ENCODE measurements at places on chromosomes 11 and 22.

- peak; percentile 60 for DNase-seq
Observed at GRCh38 chr11:119666463-119667131, 62.4 kb downstream of the NECTIN1 start.

GRCh38 chr11:69943506-69943905 is 124.3 kb upstream of the FGF3 start:
- no peak for DNase-seq

DNA sequence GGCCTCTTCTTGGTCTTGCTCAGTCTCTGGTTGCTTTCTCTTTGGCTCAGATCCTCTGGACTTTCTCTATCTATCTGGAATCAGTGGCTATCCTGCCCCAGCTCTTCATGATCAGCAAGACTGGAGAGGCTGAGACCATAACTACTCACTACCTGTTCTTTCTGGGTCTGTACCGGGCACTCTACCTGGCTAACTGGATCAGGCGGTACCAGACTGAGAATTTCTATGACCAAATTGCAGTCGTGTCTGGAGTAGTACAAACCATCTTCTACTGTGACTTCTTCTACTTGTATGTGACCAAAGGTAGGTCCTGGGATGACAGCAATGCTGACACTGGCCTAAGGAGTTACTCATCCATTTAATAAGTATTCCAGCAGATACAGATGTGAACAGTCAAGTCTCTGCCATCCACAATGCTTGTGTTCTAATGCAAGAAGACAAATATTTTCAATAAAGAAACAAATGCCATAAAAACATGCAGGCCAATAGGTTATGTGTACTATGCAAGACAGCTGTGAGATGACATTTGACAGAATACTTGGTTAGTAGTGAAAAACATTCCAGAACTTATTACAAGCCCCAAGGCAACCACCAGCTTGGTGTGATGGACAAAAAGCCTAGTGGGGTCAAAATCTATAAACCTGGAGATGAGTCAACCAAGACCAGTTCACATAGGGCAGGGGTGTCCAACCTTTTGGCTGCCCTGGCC is 13.4 kb downstream of the KDELR3 start:
- no peak for DNase-seq

DNA sequence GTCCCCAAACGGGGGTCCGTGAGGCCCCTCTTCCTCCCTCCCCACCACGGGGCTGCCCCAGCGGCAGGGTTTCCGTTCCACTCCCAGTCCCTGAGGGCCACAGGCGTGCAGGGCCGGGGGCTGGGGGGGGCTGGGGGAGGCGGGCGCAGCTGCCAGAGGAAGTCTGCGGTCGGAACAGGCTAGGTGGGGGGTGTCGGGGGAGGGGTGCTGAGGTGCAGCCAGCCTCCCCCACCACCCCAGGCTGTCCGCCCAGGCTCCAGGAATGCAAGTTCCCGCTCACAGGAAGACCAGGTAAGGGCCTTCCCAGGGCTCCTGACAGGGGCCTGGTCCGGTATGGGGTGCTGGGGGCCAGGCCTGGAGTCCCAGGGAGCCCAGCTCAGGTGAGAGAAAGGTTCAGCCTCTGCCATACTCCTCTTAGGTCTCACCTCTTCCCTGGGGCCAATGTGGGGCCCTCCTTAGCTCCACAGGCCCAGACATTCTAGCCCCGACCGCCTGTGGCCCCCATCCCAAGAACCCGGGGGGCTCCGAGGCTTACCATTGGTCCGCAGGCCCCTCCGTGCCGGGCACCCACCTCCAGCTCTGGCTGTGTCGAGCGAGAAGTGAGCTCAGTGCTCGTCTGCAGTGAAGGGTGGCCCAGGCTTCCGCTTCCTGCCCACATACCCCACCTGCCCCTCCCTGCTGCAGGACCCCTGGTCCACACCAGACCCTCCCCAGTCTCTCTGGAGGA is at the start of gene PTPRCAP:
Gene PTPRCAP (minus strand): TSS at position 601 of the 727 bp plus-strand sequence. CDS start 63 bp downstream, at position 538.
- DNase-seq, result no peak

GRCh38 chr11:133867456-133867855 is 22.1 kb upstream of the SPATA19 start:
- DNase-seq, result no peak

DNA sequence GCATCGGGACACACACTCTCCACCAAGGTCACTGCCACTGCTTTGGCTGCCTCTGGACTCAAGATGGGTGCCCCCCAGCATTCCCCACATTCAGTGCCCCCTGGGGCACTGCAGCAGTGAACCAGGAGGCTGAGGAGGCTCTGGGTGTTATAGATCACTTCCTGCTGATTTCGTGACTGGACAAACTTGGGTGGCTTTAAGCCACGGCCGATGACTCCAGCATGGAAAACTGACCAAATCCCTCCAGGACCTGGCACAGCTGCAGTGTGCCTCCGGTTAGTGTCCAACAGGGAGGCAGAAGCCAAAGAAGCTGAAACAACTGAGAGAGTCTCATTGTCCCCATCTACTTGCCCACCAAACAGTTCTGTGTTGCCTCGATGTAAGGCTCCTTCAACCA is 1.2 kb upstream of the GANAB start:
- DNase-seq, result no peak

GRCh38 chr11:12170984-12171383 is 60.6 kb downstream of the MICAL2 start:
- DNase-seq, result peak; percentile 95

DNA sequence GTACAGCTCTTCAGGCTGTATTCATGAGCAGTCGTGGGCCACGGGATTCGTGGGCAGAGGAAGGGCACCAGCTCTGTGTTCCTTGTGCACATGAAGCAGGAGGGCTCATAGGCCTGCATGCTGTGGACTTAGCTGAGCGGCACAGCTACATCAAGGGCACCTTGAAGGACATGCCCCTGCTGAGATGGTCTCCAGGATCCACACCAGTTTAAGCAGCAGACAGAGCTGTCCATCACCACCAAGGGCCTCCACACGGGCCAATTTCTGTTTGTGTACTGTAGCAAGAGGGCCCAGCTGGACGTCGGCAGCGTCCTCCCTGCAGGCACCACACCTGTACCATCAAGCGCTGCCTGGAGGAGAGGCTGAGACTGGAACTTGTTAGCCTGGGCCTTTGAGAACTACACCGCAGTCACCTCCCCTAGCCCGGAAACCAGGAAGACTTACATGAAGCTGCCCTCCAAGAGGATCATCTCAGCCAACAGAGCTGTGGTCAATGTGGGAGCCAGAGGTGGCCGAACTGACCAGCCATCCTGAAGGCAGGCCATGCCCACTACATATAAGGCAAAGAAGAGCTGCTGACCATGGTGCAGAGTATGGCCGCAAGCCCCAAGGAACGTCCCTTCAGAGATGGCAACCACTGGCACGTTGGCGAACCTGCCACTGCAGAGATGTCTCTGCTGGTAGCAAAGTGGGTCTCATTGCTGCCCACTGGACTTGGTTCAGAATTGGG is 32.7 kb upstream of the GNB1L start:
- DNase-seq, result no peak

- no peak for DNase-seq
Observed at GRCh38 chr22:23846081-23846469, 7.3 kb upstream of the DERL3 start.

GRCh38 chr22:49923445-49923844 is 5.0 kb downstream of the CRELD2 start:
- no peak for DNase-seq

GRCh38 chr11:17588721-17589120 is 41.7 kb downstream of the OTOG start:
- DNase-seq, result no peak

- DNase-seq, result no peak
Observed at GRCh38 chr22:38745676-38746460, 9.9 kb downstream of the SUN2 start.

DNA sequence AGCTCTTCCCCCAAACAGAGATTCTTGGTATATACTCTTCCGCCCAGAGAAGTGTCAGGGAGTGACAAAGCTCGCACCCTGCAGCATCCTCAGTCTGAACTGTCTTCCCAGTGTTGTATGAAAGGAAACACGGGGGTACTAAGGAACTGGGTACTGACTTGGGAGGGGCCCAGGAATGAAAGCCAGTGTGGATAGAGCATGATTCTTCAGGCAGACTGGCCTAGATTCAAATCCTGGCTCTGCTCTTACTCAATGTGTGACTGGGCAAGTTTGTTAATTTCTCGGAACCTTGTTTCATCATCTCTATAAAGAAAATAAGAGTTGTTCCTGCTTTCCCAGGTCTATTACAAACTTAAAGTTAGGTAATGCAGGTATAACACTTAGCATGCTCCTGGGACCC is 266.0 kb upstream of the NARS2 start:
- DNase-seq, result peak; percentile 88
